Activated naive CD4-positive, alpha-beta T cell treated with Interleukin-2 at 50 U/mL for 16 hours (primary cell): ENCODE measurements at places on chromosomes 3 and 15.

GRCh38 chr15:83697716-83698115, 43.8 kb downstream of the ADAMTSL3 start:
- no peak for DNase-seq

- DNase-seq, result no peak
These were observed 27.6 kb downstream of the NIPA2 start for GRCh38 chr15:22866079-22866478.

DNA sequence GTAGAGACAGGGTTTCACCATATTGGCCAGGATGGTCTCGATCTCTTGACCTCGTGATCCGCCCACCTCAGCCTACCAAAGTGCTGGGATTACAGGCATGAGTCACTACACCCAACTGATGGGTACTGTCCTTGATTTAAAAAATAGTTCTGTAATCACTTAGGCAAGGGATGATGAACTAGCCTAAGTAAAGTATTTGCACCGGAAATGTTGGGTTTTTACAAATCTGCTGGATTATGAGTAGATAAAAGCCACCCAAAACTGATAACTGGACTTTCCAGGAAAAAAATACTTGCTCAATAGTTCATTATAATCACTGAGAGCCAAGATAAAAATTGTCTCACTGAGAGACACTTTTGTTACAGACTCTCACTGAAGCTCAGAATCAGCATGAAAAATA, 218.0 kb downstream of the WNT5A start:
- DNase-seq, result no peak

DNA sequence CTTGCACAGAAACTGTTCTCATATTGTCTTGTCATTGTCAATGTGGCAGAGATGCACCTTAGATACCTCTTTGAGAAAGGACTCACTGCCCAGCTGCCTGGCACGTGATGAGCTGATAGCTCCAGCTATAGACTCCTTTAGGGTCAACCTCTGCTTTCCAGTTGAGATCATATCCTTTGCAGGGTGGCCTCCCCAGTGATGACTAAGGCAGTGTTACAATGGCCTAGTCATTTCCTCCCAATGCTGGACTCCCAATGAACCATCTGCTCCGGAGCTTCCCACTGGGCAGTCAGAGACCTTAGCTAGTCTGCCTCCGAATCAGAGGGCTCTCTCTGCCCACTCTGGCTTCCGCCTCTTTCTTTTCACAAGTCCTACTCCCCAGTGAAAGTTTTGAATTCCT, 79.5 kb downstream of the CHRD start:
- no peak for DNase-seq

DNA sequence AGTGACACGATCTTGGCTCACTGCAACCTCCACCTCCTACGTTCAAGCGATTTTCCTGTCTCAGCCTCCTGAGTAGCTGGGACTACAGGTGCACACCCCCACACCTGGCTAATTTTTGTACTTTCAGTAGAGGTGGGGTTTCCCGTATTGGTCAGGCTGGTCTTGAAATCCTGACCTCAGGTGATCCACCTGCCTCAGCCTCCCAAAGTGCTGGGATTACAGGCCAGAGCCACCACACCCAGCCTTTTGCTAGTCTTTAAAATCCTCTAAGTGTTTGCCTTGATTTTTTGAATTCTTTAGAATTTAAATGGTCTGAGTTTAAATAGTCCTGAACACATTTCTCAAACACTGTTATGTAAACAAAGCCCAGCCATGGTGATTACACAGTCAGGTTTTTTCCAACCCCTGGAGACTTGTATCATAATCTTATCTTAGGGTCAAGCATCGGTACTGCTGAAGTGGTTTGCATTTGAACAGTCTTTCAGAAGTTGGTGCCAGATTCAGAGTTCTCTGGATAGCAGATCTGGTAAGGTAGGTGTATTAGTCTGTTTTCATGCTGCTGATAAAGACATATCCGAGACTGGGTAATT, 28.2 kb upstream of the PIAS1 start:
- DNase-seq, result no peak

DNA sequence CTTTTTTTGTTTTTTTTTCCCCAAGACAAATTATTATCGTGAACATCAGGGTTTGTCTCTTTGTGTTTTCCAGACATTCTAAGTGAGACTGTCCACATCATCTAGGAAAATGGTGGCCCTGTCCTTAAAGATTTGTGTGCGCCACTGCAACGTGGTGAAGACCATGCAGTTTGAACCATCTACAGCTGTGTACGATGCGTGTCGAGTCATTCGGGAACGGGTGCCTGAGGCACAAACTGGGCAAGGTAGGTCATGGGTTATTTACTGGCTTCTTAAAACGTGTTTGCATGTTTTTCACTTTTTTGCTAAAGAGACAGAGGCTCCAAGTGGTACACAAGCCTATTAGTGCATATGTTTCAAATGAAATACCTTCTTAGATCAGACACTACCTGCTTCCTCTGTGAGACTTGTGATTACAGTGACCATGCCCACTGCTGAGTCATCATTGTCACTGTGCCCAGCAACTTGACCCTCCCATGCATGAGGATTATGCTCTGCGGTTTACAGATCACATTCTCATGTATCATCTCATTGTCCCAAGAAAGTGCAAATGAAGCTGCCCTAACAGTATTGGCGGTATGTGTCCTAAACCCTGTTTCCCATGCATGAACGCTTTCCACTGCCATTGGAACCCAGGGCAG, 395.2 kb upstream of the TPM1 start:
- no peak for DNase-seq

DNA sequence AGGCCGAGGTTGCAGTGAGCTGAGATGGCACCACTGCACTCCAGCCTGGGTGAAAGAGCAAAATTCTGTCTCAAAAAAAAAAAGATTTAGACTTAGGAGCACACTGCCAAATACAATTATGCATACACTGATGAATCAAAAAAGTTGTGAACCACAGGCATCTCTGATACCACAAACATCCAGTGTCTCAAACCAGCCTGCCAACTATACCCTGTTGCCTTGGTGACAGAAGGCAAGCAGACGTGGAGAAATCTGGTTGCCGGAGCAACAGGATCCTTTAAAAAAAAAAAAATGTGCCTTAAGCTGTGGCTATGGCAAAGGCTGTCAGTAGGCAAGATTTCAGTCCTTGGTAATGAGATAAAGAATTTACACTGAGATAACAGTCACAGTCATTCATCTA, 202.3 kb downstream of the NEK10 start:
- DNase-seq, result no peak

DNA sequence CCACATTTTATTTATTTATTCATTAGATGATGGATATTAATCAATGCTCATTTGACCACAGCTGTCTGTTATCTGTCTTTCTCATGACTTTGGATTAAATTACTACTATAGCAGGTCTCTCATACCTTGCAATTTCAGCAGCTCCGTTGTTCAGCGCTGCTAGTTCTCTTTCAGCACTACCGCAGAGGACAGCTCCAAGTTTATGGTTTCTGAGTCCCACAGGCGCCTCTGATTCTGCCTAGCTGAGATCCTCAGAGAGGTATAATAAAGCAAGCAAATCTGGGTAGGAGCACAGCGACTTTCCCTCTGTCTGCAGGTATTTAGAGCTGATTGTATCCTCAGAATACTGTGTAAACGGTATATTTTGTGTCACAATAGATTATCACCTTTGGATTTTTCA, 204.9 kb downstream of the CNTN4 start:
- no peak for DNase-seq

- DNase-seq, result no peak
These were observed 1.3 kb upstream of the CCDC12 start for GRCh38 chr3:46977811-46978195.

GRCh38 chr15:101480613-101481380, 8.7 kb downstream of the PCSK6 start:
- DNase-seq, result no peak

- peak; percentile 15 for DNase-seq
These were observed 4.6 kb downstream of the ANXA2 start for GRCh38 chr15:60392986-60393790.

DNA sequence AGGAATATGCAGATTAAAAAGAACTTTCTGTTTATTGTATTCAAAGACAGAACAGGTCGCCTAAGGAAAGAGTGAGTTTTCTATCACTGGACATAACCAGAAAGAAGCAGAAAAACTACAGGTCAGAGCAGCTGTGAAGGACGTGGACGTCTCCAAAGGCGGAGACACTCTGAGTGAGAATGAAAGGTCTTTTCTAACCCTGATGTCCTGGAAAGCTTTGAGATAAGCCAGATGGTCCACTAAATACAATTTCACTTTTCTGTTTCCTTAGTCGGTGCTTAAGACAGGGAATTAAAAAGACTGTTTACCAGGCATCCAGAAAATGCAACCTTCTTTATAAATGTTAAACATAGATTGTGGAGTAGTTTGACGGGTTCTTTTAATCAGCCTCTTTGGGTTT, 360.4 kb downstream of the FGF12 start:
- no peak for DNase-seq

GRCh38 chr15:74808078-74808839, 4.4 kb upstream of the LMAN1L start:
- DNase-seq, result no peak

GRCh38 chr3:148955544-148956346, 35.6 kb upstream of the GYG1 start:
- DNase-seq, result peak; percentile 6

GRCh38 chr3:194482196-194482593, 4.6 kb downstream of the ATP13A3 start:
- DNase-seq, result no peak

- DNase-seq, result no peak
These were observed 7.5 kb downstream of the ISLR start for GRCh38 chr15:74180881-74181602.

- no peak for DNase-seq
These were observed 29.6 kb downstream of the MGLL start for GRCh38 chr3:127792541-127793292.

DNA sequence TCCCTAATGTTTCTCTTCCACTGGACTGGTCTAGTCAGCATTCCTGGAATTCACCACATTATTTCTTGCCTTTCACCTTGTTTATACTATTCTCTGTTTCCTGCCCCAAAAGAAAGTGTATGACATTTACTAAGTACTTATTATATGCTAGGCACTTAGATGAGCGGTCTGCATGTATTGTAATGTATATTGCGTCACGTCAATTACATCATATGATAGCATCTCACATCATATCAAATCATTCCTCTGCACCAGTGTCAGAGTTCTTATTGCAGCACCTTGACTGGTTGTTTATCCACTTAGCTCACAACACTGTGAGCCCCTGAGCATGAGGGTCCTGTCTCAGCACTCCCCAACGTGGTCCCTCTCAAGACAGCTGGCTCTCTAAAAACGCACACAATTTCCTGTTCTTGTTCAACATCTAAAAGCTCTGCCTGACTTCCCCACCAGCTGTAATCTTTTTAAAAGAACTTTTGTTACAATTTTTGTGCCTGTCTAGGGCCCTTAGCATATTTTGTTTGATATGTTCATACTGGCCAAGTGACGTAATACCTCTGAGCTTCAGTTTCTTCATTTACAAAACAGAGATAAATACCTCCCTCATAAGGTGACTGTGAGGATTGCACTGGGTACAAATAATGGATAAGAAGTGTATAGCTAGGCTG, 58.8 kb downstream of the ARHGAP31 start:
- DNase-seq, result no peak

- no peak for DNase-seq
These were observed 263.6 kb upstream of the HES1 start for GRCh38 chr3:193872265-193872753.

GRCh38 chr3:157045238-157045850, 114.6 kb downstream of the CCNL1 start:
- no peak for DNase-seq

GRCh38 chr3:10581716-10582115, 76.3 kb upstream of the ATP2B2 start:
- no peak for DNase-seq

- DNase-seq, result peak; percentile 44
These were observed 7.7 kb downstream of the TNK2 start for GRCh38 chr3:195900436-195901355.

DNA sequence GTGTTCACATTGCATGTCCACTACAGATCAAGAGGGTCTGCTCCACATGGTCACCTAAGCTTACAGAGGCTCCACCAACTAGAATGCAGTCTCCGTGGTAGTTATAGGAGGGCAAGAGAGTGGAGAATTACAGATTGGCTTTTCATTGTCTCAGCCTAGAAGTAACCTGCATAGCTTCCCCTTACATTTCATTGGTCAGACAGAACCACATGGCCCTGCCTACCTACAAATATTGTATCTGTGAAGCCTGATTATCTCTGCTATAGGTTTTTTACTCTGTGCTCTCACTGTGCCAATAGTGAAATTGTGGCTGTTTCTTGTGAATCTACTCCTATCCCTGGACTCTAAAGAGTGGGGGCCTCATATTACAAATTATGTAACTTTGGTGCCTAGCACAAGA, 2.5 kb upstream of the TLNRD1 start:
- no peak for DNase-seq

DNA sequence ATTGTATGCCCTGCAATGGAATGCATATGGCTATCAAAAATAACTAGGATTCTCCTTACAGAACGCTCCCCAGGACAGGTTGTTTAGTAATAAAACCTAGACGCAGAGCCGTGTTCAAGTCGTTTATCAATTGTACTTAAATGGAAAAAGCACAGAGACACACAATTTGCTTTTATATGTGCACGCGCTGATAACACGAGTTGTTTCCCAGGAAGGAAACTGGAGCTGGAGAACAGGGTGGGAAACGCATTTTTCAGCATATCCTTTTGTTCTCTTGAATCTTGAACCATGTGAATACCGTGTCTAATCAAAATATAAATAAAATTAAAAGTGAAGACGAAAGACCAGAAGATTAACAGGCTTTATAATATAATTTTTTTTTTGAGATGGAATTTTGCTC, 3.6 kb upstream of the ANPEP start:
- no peak for DNase-seq

DNA sequence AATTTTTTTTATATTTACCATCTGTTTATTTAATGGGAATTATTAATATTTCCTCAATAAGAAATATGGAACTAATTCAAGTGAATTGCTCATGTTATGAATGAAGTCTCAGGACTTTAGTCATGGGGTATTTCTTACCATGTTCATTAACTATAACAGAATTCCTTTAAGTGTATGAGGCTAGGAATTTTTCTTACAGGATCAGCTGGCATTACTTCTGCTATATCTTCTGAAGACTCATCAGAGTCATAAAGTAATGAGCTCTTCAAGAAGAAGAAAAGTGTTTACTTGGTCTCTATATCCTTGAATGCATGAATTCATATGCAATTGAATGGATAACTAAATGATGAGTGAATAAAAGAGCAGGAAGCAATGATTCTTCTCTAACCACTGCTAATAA, 486.8 kb upstream of the THBS1 start:
- no peak for DNase-seq
